Activated naive CD4-positive, alpha-beta T cell treated with anti-CD3 and anti-CD28 coated beads for 36 hours (primary cell): ENCODE measurements at places on chromosomes 11 and 22.

GRCh38 chr22:20132686-20133246 is 1.2 kb downstream of the ZDHHC8 start:
- DNase-seq, result no peak

DNA sequence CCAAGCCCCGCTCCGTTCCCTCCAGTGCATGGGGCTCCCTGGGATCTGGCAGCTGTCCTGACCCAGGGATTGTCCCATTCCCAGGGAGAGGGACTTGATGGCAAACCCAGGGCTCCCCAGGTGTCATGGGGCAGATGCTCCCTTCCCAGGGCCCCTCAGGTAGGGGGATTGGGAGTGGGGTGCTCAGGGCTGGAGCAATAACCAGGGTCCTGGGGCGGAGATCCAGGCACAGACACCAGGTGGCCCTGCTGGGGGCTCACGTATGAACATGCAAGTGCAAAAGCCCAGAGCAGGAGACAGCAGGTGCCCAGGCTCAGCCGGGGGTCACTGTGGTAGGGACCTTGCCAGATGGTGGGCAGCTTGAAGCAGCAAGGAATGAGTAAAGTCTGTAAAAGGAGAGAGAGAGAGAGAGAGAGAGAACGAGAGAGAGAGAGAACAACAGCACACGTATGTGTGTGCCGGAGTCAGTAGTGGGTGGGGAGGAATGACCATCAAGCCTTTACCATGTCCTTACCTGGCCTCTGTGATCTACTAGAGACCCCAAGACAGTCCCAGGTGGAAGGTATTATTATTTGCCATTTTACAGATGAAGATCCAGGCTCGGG is 19.3 kb upstream of the MPPED1 start:
- no peak for DNase-seq

- peak; percentile 79 for DNase-seq
Measured at GRCh38 chr22:46542011-46542985, 4.9 kb upstream of the CELSR1 start.

DNA sequence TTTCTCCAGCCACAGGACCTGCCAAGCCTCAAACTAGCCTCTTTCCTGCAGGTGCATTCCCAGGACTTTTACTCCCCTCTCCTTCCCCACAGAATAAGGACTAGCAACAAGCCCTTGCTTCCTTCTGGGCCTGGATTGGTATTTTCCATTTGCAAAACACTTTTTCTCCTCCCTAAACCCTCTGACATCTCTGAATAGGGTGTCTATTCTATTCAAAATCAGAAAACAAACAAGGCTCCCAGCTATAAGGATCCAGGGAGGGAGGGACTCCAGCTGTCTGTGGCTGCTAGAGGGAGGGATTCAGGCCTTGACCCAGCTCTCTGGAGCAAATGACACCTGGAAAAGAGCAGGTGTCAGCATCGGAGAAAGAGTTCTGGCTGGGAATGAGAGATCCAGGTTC is 168.5 kb upstream of the BDNF start:
- DNase-seq, result no peak

GRCh38 chr11:12435264-12435663 is 57.9 kb downstream of the PARVA start:
- DNase-seq, result no peak

GRCh38 chr11:124716591-124716990 is 23.2 kb upstream of the NRGN start:
- DNase-seq, result no peak

DNA sequence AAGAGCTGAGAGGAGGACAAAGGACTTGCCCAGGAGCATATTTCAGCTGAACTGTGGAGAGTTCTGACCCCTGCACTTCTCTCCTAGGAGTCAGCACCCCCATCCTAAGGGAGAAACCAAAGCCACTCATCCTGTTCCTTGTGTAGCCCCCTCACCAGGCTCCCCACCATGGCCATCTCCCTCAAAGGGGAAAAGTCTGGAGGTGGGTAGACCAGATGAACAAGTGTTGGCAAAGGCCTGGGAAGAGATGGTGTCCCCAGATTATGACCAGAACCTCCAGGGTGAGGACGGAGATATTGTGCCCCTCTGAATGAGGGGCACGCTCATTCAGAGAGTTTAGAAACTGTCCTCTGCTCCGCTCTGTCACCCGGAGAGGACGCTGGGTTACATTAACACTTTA is 880.0 kb downstream of the BRD1 start:
- no peak for DNase-seq

- DNase-seq, result peak; percentile 2
Measured at GRCh38 chr11:2781408-2782274, 81.8 kb upstream of the KCNQ1OT1 start.

DNA sequence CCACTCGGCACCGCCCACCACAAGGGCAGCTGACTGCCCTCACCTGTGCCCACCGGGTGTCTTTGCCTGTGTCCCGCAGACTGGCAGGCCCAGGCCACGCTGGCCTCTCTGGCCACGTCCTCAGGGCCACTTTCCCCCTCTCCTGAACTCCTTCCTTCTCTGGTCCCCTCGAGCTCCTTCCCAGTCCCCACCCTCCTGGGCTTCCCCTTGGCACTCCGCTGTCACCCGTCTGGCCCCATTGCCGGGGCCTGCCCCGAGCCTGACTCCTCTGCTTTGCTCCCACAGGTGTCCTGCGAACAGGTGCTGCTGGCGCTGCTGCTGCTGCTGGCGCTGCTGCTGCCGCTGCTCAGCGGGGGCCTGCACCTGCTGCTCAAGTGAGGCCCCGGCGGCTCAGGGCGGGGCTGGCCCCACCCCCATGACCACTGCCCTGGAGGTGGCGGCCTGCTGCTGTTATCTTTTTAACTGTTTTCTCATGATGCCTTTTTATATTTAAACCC is 14.2 kb downstream of the MCAT start:
- no peak for DNase-seq

- no peak for DNase-seq
Measured at GRCh38 chr22:27133681-27134314, 476.4 kb downstream of the MIAT start.

DNA sequence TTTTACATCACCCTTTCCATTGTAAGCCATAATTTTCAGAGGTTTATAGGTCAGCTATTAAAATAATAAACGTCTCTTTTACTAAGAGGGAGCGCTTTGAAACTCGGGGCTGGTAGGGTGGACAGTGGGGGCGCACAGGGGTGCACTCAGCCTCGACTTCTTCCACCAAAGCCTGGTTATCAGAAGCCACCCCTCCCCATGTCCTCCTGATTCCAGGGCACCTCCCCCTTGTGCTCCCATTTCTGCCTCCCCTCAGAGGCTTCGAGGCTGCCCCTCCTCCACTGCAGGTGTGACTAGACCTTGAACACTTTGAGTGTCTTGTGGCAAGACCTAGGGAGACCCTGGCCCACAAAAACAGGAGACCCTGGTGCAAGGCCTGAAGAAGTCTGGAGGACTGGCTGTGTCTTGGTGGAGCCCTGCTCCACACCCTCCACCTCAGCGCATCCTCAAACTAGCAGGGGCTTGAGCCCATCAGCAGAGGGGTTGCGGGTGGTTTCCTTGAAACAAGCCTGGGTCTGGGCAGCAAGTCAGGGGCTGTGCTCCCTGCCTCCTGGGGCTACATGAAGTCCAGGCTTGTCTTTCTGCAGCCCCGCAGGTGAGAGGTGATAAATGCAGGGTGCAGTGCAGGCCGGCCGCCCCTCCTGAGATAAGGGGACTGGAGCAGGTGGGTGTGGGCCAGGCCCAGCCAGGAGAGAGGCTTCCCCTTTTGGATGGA is 3.0 kb downstream of the CDKN1C start:
- no peak for DNase-seq

- no peak for DNase-seq
Measured at GRCh38 chr11:19407677-19408270, 167.0 kb upstream of the E2F8 start.

GRCh38 chr11:100442017-100442416 is 245.1 kb upstream of the ARHGAP42 start:
- no peak for DNase-seq

- DNase-seq, result no peak
Measured at GRCh38 chr11:133814588-133815100, 30.7 kb downstream of the SPATA19 start.

GRCh38 chr11:113906038-113906437 is 1.4 kb downstream of the HTR3B start:
- DNase-seq, result no peak

DNA sequence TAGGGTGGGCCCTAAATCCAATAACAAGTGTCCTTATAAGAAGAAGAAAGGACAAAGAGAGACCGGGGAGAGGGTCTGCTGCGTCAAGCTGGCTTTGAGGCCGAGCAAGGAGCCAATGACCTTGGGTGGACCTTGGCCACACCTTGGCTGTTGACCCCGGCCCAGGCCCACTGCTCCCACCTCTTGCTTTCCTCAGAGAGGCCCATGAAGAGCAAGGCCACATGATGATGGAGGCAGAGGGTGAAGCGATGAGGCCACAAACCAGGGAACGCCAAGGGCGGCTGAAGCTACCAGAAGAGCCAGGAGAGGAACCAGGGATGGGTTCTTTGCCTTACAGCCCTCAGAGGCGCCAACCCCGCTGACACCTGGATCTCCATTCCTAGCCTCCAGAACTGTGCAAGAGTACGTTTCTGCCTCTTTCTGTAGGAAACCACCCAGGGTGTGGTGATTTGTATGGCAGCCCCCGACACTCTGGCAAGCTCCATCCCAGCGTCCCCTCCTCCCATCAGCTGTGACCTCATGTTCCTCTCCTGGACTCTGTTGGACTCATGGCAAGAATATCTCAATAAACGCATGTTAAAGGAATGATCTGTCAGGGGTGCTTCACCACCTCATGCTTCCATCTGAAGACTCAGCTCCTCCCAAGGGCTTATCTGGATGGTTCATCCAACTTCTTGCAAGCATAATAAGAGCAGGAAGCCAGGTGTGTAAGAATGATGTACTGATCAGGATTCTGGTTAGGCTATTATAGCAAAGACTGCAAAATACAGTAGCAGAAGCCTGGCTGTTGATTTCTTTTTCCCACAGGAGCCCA is 41.6 kb upstream of the LINC01488 start:
- DNase-seq, result no peak

GRCh38 chr11:116390963-116391362 is 381.8 kb downstream of the BUD13 start:
- no peak for DNase-seq

DNA sequence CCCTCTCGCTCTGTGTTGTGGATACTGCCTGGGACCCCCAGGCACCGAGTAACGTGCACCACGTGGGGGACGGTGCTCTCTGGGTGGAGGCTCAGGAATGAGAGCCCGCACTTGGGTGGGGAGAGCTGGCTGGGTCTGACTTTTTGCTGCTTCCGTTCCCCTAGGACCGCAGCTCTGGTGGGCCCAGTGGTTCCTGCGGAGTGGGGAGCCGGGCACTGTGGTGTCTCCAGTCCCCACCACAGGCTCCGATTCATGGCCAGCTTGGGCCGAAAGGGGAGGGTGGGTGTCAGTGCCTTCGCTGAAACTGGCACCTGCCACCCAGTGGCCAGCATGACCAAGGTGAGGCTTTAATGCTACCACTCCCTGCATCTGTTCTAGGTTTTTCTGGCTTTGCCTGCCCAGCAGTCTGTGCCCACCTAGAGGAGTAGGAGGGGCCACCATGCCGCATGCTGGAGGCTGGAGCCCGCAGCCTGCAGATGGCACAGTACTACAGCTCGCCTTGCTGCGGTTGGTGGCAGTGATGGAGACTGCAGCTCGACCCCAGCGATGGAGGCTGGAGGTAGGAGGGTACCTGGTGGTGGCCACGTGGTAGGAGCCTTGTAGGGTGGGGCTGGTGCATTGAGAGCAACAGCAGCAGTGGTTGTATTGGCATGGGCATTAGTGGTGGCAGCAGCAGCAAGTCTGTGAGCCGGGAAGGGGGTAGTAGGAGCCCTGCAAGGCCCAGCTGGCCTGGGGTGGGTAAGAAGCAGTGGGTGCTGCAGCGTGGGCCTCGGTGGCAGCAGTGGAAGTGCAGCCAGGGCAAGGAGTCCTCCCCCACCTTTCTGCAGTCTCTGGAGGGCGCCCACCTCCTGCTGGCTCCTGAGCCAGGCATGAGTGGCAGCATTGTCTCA is 118.8 kb upstream of the VPREB1 start:
- DNase-seq, result no peak

GRCh38 chr11:3050386-3051195 is 6.6 kb downstream of the CARS1 start:
- DNase-seq, result no peak

DNA sequence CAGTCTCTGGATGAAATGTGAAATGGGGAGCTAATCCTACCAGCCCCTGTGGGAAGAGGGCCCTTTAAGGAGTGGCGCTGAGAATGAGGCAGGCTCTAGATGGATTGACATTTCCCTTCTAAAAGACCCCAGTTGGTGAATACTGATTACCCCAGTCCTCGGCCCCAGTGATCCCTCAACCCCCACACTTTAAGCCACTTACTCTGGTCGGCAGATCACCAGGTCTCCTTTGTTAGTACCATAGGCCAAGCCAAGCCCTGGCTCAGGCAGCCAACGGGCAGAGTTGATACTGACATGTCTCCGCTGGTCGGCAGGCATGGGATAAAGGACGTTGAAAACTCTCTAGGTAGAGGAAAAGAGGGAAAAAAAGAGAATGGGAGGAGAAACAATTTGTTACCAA is 26.1 kb upstream of the CHRM4 start:
- no peak for DNase-seq

GRCh38 chr11:118241764-118242098 is 10.4 kb downstream of the MPZL3 start:
- DNase-seq, result no peak

DNA sequence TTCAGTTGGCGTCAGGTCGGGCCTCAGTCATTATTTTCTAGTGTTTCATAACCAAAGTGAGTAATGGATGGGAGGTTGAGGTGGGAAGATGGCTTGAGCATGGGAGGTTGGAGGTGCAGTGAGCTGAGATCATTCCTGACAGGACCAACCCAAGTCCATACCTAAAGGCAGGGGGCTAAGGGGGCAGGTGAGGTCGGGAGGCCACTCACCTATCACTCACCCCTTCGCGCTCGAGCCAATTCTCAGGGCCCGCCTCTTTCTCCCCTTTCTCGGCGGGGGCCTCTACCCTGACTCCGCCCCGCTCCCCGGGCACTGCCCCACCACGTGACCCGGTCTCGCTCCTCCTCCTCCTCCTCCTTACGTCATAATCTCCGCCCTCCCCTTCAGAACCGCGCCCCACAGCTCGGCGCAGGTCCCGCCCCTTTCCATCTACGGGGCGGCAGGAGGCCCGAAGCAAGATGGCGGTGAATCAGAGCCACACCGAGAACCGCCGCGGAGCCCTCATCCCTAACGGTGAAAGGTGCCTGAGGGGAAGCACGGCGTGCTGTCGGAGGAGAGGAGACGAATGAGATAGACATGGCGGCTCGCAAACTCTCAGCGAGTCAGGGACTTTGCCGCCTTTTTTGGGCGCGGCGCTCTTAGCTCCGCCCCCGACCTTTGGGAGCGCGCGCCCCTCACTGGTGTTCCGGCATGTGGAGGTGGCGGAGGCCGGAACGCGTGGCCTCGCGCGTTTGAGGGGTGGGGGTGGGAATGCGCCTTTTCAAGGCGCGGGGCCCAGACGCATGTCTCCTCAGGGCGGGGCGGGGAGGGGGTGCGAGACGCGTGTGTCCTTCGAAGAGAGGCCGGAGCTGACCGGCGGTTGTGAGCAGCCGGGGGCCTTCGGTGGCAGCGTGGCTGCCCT is at the start of gene WBP2NL:
WBP2NL (plus strand) TSS at position 428 of the 901 bp plus-strand sequence; CDS start at position 459, 31 bp downstream.
- DNase-seq, result peak; percentile 91

GRCh38 chr11:65315204-65315865 is 669 bp downstream of the CDC42EP2 start:
- DNase-seq, result peak; percentile 79

GRCh38 chr22:40009292-40009774 is 14.6 kb downstream of the FAM83F start:
- no peak for DNase-seq
